OCI-M1 (cell line): ENCODE measurements at places on chromosomes 5 and 9.

- DNase-seq = no peak
Observed at GRCh38 chr5:100872408-100873190, 30.5 kb downstream of the ST8SIA4 start.

- DNase-seq = no peak
Observed at GRCh38 chr5:30347858-30348257, 845.6 kb upstream of the CDH6 start.

GRCh38 chr5:352639-353611 lies 31.4 kb downstream of the AHRR start:
- no peak for DNase-seq

DNA sequence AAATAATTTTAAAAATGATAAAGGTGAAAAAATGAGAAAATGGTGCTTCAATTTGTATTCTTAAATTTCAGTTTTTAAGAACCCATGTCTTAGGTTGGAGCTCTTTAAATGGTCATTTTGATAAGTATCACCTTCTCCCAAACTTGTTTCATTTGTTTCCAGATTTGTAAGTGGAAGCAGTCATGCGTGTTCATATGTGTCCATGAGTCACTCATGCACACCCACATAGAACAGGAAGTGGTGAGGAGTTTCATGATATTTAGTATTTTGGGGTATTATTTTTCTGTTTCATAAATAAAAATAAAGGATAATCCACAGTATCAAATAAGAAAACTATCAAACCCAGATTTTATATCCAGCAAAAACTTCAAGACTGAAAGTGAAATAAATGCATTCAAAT lies 570.4 kb upstream of the ST8SIA4 start:
- DNase-seq = peak; percentile 76

GRCh38 chr5:38830521-38831051 lies 15.2 kb upstream of the OSMR start:
- no peak for DNase-seq

DNA sequence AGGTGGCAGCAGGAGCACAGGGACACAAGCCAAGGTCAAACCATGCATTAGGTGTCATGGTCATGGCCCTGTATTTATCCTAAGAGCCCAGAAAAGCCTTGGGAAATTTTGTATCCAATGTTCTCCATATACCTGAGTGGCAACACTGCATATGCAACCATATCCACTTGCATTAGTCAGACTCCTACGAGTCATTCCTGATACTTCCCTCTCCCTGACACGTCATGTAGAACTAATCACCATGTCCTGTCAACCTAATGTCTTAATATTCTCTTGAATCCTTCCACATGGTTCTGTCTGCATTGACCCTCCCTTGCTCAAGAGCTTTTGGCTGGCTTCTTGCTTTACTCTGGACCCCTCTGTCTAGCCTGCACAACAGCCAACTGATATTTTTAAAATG lies 9.4 kb downstream of the SCGB3A2 start:
- no peak for DNase-seq

GRCh38 chr9:127950513-127951289 lies 13.0 kb upstream of the DPM2 start:
- no peak for DNase-seq

DNA sequence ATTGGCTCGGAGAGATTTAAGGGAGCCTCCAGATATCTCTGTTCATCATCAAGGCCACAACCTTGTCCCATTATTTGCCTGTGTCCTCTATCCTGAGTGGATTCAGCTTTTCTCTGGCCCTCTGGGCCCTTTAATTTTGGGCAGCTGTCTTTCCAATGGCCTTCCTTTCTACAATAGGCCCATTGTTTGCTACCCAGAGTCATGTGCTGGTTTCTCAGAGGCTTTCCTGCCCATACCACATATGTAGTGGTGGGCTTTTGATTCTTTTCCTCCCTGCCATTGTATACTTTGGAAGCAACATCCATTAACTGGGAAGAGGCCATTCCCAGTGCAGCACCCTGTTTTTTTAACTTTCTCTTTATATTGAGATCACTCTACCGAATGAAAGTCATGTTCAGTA lies 233.9 kb upstream of the SGCD start:
- no peak for DNase-seq

GRCh38 chr5:157855404-157855994 lies 3.4 kb downstream of the CLINT1 start:
- peak; percentile 65 for DNase-seq

DNA sequence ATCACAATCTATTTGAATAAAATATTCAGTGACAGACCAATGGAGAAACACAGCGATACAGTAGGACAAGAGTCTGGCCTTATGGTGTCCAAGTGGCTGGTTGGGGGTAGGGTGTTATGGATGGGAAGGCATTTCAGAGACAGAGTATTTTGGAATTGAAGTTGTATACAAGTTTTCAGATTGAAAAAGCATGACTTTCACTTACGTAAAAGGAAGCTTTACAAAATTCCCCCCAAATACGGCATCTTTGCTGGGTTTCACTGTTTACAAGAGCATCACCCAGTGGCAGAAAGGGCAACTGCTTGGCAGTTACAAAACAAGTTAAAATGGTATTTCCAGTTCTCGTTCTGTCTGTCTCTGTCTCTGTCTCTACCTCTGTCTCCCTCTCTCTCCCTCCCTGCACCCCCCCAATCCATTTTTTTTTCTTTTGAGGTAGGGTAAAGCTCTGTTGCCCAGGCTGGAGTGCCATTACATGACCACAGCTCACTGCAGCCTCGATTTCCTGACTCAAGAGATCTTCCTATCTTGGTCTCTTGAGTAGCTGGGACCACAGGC lies 86.2 kb downstream of the PTPN3 start:
- peak; percentile 68 for DNase-seq

DNA sequence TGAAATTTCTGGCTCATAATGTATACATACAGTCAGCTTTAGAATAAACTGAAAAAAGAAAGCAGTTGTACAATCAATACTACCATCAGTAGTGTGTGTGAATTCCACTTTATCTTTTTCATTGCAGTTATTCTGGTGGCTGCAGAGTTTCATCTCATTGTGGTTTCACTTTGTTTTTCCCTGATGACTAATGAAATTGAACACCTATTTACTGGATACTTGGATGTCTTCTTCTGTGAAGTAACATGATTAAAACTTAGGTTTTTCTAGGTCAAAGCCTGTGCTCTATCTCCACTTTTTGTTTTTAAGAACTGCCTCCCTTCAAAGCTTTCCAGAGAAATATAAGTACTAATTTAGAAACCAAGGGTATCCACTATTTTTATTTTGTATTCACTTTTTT lies 174.3 kb downstream of the TRPM3 start:
- DNase-seq = peak; percentile 65

GRCh38 chr5:178357121-178357521 lies 124.5 kb upstream of the PHYKPL start:
- DNase-seq = no peak

DNA sequence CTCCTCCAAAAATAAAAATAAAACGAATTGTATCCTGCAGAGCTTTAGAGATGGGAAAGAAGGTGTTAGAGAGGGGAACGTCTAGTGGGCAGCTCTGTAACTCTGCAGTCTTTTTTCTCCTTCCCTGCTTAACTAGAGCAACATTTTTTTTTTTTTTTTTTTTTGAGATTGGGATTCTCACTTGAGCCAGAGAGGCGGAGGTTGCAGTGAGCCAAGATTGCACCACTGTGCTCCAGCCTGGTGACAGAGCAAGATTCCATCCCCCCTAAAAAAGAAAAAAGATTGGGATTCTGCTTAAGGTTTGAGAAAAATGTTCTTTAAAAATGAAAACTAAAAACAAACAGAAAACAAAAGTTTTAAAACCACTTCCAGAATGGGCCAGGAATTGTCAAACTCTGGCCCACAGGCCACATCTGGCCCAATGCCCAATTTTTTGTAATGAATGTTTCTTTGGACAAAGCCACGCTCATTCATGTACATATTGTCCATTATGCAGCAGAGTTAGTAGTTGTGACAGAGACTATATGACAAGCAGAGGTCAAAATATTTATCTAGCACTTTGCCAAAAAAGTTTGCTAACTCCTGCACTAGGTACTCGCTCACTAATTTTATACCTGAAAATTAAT lies 98.5 kb downstream of the ZCCHC7 start:
- DNase-seq = no peak

DNA sequence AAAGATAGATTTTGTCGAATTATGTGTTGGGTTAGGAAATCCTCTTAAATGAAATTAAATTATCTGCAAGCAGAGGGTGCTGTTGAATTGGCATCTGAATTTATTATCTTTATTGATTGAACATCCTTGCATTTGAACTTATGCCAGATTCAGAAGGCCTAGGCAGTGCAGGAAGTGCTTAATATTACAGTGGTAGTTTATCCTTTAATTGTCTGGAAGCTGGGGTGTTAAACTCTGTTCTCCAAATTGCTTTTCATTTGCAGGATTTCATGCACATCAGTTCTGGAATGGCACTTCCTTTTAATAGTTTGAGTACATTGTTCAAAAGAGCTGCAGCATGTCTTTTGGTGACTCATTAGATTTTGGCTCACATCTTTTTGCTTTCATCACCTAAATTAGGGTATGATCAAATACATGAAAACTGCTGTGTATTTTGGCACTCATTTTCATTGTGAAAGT lies 186.3 kb downstream of the KDM4C start:
- DNase-seq = peak; percentile 95

DNA sequence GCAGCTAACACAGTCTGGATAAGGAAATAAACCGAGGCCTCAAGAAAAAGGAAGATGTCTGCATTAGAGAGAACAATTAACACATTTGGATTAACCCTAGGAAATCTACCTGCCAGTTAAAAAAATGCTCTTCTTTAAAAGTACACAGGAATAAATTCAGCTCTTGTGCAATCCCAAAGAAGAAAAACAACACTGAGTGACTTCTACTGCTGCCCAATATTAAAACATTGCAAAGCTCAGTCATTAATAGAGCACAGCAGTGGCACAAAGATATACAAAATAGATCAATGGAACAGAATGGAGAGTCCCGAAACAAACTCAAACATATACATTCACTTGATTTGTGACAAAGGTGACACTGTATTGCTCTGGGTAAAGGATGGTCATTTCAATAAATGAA lies 119.7 kb downstream of the GNAQ start:
- DNase-seq = no peak

DNA sequence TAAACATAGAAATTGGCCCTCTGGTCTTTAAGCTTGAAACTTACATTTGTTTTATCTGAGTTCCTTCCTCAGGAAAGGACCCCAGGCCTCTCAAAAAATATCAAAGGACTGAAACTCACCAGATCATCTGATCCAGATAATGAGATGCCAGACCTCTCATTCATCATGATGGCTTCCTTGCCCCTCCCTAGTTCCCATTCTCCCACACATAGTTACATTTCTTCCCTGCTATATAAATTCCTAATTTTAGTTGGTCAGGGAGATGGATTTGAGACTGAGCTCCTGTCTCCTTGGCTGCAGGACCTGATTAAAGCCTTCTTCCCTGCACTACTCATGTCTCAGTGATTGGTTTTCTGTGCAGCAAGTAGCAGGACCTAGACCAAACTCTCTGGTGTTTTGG lies 119.4 kb upstream of the SPIN1 start:
- DNase-seq = no peak

DNA sequence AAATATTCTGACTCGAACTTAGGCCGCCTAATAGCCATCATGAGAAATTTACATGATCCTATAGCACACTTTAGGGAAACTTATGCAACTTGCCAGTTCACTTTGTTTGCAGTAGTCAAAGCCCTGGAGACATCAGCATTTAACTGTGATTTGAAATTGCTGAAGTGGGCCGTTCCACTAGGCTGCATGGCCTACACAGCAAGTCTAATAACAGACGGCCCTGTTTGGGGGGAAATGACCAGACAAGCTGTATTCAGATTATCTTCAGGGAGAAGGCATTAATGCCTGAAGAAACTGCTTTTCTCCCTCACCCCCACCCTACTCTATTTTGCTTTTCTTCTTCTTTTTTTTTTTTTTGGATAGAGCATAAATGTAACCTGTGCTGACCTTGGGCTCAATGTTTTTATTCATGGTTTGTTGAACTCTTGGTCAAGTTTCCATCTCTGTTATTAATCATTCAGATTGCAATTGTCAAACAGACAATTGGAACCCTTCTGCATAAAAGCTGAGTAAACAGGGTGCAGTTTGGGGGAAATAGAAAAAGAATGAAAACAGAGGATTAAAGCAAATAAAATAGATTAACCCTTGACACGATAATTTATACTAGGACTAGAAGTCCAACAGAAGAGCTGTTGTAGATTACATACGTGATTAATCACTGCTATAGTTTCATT lies 1928.2 kb upstream of the WWC1 start:
- DNase-seq = no peak

DNA sequence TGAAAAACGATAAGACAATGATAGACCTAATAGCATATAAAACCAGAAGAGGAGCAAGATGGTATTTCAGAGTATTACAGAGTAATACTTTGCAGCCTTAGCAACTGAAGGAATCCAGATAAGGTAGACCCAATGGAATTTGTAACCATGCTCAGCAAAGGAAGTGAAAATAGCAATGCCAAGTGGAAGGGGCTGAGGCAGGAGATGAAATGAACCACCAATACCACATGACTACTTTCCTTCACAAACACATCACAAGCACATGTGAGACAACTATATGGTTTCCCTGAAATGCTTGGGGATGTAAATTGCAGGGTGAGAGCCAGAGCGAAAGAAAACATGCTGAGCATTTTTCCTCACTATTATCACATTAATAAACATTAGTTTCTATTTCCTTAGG lies 79.8 kb upstream of the MELK start:
- no peak for DNase-seq
